Anterior cingulate cortex (tissue), 58 donors: ENCODE measurements at places on chromosomes 2 and 18.

DNA sequence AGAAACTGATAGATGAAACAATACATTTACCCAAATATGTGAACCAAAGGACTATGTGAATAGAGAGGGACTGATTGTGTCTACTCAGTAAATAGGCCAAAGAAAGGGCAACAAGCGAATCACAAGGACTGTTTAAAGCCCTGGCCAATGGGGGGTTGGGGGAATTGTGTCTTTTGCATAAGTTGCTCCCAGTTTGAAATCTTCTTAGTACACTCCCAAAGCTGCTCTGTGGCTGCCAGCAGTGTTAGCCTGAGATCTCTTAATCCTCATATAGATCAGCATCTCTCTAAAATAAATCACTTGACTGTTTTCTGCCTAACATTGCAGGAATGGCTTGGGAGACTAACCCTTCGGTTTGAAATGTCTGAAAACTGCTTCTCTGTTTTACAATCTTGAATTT, 236.4 kb downstream of the PLCL1 start:
- DNase-seq = no peak

DNA sequence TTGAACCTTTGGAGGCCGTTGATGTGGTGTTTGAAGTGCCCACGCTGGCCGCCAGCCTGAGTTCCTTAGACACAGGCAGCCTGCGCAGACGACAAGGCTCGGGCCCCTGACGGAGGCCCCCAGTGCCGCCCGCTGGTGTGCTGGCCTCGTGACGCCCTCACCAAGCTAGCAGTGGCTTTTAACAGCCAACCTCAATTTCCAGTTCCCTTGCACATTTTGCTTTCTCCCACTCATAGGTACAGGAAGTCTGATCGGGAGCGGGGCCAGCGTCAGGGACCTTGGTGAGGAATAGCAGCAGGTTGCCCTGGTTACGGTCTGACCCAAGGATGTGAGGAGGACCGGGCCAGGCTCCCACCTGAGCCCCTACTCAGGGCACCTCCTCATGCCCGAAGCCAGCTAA, 207.6 kb upstream of the RAB12 start:
- no peak for DNase-seq

DNA sequence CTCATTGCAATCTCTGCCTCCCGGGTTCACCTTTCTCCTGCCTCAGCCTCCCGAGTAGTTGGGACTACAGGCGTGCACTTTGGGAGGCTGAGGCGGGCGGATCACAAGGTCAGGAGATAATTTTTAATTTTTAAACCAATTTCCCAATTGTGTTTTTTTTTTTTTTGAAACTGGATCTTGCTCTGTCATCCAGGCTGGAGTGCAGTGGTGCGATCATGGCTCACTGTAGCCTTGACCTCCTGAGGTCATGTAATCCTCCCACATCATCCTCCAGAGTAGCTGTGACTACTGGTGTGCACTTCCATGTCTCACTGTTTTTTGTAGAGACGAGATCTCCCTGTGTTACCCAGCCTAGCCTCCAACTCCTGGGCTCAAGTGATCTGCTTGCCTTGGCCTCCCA, 49.3 kb downstream of the GLS start:
- DNase-seq = no peak

- no peak for DNase-seq
Measured at GRCh38 chr18:45251236-45251635, 364.0 kb upstream of the SLC14A2 start.

GRCh38 chr2:149544692-149545091, 42.9 kb downstream of the MMADHC start:
- DNase-seq = no peak

DNA sequence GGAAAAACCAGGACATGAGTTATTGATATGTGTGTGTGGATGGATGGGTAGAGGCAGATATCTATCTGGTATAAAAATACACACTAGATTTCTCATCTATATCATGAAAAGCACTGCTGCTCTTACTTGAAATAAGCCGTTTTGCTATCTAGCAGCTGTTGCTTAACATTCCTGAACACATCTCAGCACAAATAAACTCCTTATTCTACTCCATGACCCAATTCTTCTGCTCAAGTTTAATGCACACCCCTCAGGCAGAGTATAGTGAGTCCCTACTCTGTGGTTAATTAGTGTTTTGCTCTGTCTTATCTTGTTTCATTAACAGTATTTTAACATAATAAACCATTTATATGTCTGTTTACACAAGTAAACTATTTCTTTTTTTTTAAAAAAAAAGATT, 134.2 kb downstream of the CBLN2 start:
- no peak for DNase-seq

DNA sequence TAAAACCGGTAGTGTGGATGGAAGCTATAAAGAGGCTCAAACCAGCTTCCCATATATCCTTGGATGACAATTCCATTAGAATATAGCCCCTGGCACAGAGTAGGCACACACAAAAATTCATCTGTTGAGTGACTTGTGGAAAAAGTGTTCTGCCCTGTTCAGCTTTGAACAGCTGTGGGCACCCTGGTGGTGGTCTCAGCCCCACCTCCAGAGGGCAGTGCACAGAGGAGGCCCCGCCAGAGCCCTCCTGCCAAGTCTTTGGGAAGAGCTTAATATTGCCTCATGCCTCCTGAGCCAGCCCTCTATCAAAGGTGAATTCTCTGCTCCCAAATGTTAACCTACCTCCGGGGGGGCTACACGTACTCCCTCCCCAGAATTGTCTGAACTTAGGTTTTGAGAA, 30.4 kb downstream of the EPAS1 start:
- DNase-seq = no peak
